ENCODE measurements at places on chromosomes 5 and 9. TPM values are rescaled to one million over a fixed set of nuclear protein-coding genes. Genes with fewer than 3 reads are reported as not detected.
A peak's percentile ranks its signal among the peaks of the same experiment; 100 is the strongest.

- DNase-seq: peak; percentile 30
Measured at GRCh38 chr5:61275841-61276240, 56.2 kb upstream of the ZSWIM6 start.

RACK1 gene
- 1,174 TPM for total RNA-seq

DNA sequence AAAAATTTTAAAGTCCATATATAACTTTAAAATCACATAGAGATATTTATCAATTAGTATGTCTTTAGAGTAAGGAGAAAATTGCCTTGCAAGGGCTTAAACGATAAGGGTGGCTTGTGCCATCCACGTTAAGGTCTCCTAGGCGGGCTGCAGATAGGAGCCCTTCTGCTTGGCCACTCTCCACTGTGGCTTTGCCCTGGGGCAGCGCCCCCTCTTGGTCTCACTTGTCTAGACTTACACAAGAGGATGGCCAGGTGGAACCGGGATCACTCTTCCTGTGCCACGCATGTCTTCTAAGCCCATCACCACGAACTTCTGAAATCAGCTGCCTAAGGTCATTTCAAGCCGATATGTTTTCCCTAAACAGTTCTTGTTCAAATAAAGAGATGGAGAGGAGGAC, 2.9 kb downstream of the FPGS start:
- peak; percentile 51 for DNase-seq

DNA sequence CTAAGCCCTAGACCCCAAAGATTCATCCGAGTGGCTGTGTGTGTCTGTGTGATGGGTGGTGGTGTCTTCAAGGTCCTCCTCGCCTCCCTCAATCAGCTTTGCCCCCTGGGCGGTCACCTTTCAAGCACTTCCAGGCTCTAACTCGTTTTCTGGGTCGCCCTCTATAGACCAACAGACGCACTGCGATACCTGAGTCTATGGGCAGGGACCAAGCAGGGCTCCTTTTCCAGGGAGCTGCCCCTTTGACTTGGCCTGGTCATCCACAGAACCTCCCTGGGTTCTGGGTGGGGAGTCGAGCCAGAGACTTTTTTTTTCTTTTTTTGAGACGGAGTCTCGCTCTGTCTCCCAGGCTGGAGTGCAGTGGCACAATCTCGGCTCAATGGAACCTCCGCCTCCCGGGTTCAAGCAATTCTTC, 1.1 kb downstream of the SLC27A4 start:
- peak; percentile 69 for DNase-seq

PHF24 gene
- not detected for total RNA-seq

SLC23A1 gene
- total RNA-seq: 1.7 TPM

DNA sequence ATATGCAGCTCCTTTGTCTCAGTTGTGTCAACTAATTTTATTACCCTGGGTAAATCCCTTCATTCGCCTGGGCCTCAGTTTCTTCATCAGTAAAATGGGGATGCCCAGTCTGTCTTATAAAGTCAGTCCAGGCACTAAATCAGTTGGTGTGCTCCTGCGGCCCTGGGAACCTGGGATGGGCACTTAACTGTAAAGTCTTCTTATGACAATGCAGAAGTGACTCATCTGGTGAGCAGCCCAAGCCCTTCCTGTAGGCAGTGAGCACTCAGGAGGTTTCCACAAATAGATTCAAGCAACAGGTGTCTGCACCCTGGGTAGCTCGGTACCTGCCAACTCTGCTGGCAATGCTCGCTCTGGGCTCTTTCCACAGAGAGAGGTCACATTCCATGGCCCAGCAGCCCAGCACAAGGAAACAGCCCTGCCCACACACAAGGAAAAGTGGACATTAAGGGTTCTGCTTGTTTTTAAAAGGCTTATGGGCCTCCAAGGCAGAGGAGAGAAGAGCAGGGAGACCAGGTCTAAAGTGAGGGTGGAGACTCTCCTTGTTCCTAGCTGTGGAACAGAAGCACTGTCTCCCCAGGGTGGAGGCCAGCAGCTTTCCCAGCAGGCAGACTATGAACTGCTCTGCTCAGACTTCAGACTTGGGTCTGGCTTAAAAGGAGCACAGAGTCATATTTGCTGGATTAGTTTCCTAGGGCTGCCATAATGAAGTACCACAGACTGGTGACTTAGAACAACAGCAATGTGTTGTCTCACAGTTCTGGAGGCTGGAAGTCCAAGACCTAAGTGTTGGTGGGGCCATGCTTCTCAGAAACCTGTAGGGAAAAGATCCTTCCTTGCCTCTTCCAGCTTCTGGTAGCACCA, 89.7 kb upstream of the ADRA1B start:
- no peak for DNase-seq

GRCh38 chr5:149202910-149203451, 61.7 kb downstream of the ABLIM3 start:
- DNase-seq: no peak

ARID3C gene
- not detected for total RNA-seq
